ENCODE measurements at places on chromosomes 2 and 18.
A peak's percentile ranks its signal among the peaks of the same experiment; 100 is the strongest.

DNA sequence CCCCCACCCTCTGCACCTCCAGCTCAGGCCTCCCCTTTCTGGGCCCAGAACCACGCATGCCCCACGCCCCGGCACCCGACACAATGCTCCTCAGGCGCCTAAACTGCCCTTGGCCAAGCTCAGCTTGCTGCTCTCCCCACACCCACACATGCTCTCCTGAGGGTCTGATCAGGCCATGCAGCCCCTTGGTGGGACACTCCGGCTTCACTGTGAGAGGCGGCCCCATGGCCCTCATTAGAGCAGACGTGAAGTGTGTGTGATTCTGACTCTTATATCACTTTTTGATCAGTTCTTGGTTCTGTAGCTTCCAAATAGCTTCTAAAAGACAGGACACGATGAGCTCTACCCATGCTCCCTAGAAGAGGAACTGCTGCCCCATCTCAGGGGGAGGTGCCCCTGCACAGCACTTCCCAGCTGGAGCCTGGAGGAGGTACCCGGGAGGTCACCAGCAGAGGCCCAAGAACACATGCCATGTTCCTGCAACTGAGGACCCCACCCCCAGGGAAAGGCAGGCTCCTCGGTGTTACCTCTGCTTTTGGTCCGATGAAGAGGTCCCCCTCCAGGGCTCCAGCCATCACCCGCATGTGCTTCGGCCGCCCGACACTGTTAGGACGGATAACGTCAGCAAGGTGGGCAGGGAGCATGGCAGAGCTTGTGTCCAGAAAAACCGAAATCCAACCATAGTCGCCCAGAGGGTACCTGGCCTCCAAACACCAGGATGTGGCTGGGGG lies 3.6 kb downstream of the ACTR1B start:
- no peak for DNase-seq

DNA sequence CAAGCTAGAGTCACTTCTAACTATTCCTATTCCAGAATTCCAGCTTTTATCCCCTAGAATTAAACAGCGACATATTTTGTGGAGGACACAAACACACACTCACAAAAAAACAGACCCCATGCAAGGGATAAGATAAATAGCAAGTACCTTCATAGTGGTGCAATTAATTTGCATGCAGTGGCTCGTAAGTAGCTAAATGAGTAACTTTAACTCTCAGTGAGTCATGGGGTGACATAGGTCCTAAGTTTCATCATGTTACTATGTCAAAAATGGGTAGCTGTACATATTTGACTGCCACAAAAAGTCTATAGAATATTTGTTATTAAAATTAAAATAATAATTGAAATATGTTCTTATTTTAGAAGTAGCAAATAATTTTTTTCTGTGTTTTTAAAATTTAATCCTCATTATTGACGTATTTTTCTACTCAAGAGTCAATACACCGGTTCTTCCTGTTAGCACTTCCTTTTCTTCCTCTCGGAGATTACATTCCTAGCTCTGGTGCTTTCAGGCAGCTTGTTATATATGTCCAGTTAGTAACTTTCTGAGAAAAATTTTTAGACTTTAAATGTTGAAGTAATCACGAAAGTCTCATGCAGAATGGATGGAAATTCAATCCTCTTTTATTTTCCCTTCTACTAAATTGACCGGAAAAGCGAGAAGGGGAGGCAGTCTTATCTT lies 247.0 kb downstream of the KCNH7 start:
- DNase-seq = no peak

DNA sequence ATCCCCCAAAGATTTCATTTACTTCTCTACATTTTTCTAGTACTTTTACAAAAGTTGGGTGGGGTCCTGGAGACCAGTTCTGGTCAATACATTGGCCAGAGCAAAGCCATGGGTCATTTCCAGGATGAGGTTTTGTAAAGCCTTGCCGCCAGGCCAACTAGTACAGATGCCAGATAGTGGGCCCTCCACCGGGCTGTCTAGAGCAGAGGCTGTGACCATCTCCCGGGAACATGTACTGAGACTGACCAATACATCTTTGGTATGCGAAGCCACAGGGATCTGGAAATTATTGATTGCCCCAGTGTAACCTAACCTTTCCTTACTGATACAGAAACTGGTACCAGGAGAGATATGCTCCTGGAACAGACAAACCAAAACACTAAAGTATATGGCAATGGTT lies 599.2 kb downstream of the ADCYAP1 start:
- DNase-seq = no peak

DNA sequence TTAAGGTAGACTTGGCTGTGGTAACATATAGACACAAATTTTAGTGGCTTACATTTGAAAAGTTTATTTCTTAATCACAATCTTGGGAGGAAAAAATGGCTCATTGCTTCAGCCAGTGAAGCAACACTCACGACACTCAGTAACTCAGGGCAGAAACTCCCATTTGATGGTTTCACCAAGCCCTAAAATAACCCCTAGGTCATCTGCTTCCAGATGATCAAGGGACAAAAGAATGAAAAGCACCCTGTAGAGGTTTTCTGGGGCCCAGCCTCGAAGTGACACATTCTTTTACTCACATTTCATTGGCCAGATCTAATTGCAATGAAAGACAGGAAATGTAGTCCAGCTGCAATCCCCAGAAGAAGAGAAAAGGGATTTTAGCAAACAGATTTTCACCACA lies 275.9 kb downstream of the TMX3 start:
- DNase-seq = no peak

- DNase-seq = no peak
Observed at GRCh38 chr2:127607399-127607908, 38.5 kb upstream of the GPR17 start.

- no peak for DNase-seq
Observed at GRCh38 chr2:17972991-17973390, 94.5 kb downstream of the KCNS3 start.

DNA sequence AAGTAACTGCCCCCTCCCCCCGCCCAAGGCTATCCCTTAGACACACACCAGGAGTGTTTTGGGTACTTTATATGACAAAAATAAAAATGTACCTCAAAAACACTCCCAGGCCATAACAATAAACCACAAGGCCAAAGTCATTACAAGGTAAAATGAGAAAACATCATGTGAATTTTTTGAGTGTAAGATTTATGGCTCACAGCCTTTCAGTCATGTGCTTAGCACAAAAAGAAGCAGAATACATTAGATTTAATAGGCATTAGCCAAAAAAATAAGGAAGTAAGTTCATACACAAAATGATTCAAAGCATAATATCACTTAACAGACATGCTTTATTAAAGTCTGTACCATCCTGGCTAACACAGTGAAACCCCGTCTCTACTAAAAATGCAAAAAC lies 103.7 kb downstream of the CACNB4 start:
- DNase-seq = no peak

GRCh38 chr2:24423095-24423494 lies 62.8 kb upstream of the ITSN2 start:
- no peak for DNase-seq

DNA sequence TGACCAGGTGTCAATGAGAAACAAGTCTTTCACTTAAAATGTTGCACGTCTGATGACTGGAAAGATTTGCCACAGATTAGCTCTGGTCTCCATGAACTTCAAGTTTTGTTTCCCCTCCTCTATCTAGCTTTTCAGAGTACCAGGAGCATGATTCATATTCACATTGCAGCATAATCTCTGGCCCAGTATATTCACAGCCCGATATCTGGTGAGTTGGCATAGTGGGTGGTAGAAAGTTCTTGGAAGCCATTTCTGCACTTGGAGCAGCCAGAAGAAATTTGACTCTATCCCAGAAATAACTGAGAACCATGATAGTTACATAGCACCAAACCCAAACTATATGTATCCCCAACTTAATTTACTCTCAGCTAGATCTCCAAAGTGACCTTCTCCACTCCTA lies 503.9 kb downstream of the PID1 start:
- no peak for DNase-seq

DNA sequence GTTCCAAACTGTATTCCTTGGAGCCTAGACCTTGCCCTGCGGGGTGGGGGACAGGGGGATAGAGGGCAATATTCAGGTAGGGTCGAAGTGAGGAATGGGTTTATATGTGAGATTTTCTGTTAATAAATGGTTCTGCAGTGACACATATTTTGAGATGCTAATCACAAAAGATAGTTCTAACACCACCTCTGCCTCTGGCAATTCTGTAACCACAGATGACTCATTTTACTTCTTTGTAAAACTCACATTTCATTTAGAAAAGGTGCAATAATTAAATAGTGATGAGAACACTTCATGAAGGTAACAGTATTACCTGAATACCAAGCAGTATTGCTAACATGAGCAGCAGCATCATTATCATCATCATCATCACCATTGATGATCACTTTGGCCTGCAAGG lies 306.6 kb downstream of the SUCLG1 start:
- DNase-seq = no peak

DNA sequence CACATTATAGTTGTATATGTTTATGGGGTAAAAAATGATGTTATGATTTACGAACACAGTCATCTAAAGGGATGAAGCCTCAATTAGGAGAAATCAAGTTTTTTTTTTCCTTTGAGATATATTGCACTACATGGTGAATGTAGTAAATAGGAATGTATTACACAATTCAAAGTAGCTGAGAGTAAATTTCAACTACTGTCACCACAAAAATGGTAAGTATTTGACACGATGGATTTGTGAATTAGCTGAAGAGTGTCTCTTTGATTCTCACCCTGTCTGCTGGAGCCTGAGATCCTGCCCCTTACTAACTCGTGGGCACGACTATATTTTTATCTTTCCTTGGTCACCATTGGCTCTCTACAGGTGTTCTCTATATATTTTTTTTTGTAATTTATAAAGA lies 540.4 kb upstream of the DSEL start:
- DNase-seq = no peak

DNA sequence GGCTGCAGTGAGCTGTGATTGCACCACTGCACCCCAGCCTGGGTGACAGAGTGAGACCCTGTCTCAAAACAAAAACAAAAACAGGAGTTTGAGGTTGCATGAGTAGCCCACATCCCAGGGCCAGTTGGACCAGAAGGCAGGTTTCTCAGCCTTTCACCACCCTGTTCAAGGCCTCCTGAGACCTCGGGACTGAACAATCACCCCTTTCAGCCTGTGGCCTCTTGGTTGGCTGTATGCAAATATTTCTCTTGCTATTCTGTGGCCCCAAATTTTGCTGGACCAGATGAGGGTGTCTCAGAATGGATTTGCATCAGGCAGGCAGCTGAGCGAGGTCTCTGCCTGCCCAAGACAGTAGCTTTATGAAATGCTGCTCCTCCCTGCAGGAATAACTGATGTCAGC lies 56.9 kb downstream of the DPYSL5 start:
- no peak for DNase-seq

DNA sequence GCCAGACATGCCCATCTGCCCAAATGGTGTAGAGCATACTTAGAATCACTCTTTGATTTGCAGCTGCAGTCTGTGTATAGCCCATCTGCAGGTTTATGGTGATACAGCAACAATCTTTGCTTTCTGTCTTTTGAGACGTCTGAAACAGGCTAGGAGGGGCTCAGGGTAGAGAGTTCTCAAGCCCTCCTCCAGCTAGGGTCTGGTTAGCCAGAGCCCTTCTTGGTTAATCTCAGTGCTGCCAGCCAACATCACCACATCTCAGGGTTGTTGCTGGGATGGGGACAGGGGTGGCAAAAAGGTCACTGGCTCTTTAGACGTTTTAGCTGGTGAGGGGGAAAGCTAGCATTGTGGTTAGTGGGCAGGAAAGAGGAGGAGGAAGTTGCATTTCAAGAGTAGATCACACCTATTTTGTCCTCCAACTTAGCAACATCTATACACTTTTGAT lies 136.6 kb upstream of the ACAA2 start:
- peak; percentile 23 for DNase-seq

DNA sequence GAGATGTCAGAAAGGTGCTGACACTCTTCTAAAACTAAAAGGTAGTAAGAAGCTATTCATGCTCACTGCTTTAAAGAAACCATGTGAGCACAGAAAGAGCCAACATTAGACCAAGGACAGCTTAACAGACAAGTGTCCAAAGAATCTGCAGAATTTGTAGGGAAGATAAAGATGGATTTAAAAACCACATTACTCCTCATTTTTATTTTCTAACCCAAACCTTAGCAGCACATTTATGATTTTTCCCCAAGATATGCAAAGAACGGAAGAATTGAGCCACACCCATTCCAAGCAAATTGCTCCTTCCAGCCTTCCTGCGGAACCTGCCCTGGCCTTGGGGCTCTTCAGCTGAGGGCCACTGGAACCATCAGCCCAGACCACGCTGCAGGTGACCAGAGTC lies 26.9 kb downstream of the MBP start:
- DNase-seq = no peak

- DNase-seq = no peak
Observed at GRCh38 chr18:76463358-76463757, 31.7 kb downstream of the ZNF516 start.

DNA sequence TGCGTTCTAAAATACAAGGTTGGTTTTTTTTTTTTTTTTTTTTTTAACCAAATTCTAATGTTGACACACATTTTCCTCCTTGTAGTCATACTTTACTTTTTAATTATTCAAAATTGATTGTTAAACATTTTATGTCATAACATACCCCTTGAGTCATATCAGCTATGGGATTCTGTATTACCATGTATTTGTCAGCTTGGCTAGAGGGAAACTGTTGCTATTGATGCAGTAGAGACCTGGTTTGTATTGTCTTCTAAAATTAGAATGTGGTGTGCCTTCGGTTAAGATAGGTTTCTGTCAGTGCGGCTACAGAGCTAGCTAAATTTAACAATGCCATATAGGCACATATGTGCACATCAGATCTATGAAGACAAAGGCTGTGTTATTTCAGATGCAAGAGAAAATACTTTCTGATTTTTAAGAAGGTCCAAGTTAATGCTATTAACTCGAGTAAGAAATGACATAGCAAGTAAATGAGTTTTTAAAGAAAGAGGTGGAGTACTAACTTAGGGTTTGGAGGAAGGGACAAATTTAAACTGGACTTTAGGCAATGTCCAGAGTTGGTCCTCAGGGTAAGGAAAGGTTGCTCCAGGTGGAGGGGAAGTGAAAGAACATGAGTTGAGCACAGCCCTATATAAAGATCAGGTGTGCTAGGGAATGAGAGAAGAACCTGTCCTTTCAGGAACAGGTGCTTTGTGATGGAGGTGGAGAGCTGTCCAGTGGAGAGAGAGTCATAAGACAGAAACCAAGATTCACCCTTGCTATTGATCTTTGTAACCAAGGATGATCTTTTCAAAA lies 152.3 kb downstream of the PRPF40A start:
- no peak for DNase-seq

GRCh38 chr2:191176801-191177438 lies 26.1 kb upstream of the STAT4 start:
- no peak for DNase-seq

- DNase-seq = no peak
Observed at GRCh38 chr2:237873897-237874551, 14.6 kb downstream of the RAMP1 start.

- no peak for DNase-seq
Observed at GRCh38 chr2:136238286-136239078, 120.5 kb upstream of the CXCR4 start.

GRCh38 chr2:189579585-189580186 lies 900 bp downstream of the SLC40A1 start:
- no peak for DNase-seq

GRCh38 chr2:219404291-219404910 lies 13.8 kb upstream of the DES start:
- DNase-seq = no peak

GRCh38 chr2:162475661-162476060 lies 131.7 kb downstream of the GCA start:
- DNase-seq = no peak

GRCh38 chr2:34602262-34602661 lies 1003.2 kb upstream of the FAM98A start:
- no peak for DNase-seq

All from T-helper 1 cell (primary cell).